ENCODE measurements at places on chromosomes 2 and 18.
A peak's percentile ranks its signal among the peaks of the same experiment; 100 is the strongest.

DNA sequence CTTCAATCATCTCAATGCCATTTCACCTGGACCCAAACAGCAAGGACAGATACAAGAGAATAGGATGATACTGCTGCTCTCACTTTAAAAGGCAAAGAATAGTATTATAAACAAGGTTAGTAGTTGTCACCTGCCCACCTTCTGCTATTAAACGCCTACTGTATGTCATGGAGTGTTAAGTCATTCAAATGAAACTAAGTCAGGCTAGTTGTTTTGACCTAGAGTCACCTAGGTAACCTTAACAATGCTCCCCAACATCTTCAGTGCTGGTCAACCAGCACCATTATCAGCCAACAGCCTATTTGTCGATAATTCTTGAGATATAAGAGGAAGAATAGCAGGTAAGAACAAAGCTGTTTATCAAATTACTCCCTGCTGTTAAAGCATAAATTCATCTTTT, 39.2 kb downstream of the TRIP12 start:
- no peak for DNase-seq

GRCh38 chr2:96663177-96663576, 20.6 kb downstream of the FER1L5 start:
- DNase-seq = no peak

DNA sequence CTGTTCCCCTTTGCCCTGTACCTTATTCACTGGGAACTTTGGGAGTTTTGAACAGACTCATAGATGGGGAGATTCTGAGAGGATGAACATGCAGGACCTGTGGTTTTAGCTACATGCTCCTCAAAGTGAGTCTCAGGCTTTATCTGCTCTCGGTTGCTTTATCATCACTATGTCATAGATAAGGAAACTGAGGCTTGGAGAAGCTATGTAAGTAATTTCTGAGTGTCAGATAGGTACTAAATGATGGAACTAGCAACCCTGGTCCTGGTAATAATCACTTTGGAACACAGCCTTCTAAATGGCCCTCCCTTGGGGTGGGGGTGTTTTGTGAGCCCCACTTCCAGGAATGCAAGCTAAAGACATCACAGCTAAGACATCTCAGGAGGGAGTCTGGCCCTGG, 186.2 kb upstream of the MEX3C start:
- no peak for DNase-seq

DNA sequence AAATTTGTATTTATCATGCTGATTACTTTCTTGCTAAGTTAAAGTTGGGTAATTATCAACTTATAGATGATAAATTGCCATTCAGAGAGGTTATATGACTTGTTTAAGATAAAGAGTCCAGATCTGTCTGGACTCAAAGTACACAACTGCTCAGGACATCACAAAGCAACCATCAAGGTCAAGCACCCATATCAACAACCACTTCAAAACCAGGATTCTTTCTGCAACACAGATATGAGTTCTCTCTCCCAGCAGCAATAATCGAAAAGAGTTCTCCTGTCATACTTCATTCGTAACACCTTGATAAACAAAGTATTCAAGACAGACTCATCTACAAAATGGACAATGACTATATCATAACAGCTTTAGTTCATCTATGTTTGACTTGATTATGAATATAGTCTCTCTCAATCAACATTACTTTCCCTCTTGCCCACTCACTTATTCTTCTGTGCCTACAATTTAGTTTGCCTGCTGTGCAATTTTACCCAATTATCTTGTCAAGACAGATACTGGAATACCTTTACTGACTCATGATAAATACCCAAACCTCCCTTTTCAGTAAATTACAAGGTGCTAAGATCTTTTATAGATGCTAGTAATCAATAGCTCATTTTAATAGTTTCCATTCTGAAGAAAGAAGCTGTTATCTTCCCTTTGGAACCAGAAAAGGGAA, 281.8 kb downstream of the NBAS start:
- DNase-seq = no peak

DNA sequence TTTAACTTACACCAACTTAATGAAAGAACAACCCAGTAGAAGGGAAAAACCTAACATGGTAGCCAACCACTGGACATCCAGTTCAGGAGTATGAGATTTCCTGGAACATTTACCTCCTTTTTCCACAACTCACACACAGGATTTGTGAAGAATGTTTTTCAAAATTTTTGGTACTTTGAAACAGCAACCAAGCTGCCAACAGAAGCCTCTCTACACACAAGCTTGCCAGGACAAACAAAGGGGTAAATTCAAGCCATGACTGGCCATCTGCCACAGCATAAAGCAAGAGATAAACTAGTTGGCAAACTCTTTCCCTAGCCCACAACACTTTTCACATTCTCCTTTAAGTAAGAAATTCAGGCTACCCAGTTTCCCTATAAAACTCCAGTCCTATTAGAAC, 21.4 kb downstream of the MGAT4A start:
- DNase-seq = no peak

- no peak for DNase-seq
Measured at GRCh38 chr2:240224676-240225075, 84.2 kb upstream of the OTOS start.

DNA sequence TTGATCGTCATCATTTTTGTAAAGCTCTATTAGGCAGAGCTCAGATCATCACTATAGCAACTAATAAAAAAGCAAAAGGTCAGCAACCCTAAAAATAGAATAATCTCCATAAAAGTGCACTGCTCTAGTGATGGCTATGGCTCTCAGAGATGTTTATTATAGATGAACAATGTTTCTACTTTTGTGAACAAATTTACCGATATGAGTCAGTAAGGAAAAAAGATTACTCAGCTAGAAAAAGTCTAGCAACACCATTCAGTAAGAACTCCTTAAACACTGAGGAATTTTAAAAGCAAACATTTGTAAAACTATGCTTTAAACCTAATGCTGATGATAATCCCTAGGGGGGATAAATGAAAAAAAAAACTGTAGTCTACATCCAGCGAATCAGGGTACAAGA, 69.6 kb downstream of the ACVR1C start:
- no peak for DNase-seq

DNA sequence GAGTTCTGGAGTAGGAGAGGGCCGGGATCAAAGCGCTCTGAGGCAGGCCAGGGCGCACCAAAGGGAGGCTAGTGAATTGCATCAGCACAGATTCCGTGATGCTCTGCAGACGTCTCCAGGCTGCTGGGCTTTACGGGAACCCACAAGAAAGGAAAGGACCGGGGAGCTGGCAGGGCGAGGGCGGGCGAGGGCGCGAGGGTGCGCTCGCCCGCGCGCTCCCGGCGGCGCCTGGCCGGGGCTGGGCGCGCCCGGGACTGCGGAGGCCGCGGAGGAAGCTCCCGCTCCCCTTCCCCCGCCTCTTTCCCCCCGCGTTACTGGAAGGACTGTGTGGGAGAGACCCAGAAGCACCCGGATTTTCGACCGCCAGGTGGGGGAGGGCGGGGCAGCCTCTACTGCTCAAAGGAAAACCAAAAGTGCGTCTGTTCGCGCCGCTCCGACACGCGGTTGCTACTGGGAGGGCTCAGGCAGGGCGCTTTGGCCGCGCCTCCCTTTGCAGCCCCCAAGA, 2.4 kb upstream of the FOSL2 start:
- DNase-seq = no peak

DNA sequence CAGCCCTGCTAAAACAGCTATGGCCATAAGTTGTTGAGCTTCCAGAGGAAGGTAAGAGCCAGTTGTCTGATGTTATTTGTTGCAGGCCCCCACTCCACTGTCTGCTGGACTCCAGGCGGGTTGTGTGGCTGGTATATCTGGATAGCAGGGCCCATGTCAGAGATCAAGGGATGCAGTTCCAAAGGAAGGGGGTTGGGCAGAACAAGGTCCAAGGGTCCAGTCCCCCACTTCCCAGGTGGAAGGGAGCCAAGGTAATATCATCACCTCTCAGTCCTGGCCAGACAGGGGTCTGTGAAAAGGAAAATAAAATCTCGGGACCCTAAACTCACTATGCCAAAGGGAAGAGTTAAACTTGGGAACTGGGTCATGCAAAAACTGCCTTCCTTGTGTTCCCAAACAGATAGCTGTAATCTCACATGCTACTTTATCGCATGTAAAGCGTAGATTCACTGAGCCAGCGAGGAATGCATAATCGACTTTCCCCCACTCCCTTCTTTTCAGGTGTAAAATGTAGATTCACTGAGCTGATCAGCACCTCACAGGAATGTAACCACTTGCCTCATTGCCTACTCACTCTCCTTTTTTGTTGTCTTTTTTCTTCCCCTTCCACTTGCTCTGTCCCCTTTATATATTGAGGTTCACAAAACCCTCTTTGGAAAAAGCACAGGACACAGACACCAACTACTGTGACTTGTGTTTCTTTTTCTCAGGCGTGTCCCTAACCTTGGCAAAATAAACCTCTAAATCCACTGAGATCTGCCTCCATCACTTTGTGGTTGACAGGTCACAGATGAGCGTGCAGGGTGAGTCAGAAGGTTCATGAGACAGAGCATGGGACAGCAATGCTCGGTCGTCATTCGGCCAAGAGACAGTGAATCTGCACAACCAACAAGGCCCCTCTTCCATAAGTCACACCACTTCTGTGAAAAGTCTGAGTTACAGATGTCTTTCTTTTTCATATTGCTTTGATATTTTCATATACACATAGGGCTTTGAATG, 255.3 kb upstream of the SIX2 start:
- DNase-seq = no peak

GRCh38 chr18:61980355-61980754, 87.5 kb upstream of the RNF152 start:
- DNase-seq = no peak

- DNase-seq = no peak
Measured at GRCh38 chr2:223383315-223383714, 218.8 kb downstream of the SCG2 start.

GRCh38 chr18:26656944-26657536, 108.7 kb upstream of the KCTD1 start:
- no peak for DNase-seq

GRCh38 chr2:8799004-8799403, 38.4 kb downstream of the KIDINS220 start:
- DNase-seq = no peak

GRCh38 chr2:174071321-174071720, 106.1 kb upstream of the SP3 start:
- DNase-seq = no peak

- DNase-seq = peak; percentile 36
Measured at GRCh38 chr2:96801786-96802595, 14.1 kb upstream of the CNNM3 start.

DNA sequence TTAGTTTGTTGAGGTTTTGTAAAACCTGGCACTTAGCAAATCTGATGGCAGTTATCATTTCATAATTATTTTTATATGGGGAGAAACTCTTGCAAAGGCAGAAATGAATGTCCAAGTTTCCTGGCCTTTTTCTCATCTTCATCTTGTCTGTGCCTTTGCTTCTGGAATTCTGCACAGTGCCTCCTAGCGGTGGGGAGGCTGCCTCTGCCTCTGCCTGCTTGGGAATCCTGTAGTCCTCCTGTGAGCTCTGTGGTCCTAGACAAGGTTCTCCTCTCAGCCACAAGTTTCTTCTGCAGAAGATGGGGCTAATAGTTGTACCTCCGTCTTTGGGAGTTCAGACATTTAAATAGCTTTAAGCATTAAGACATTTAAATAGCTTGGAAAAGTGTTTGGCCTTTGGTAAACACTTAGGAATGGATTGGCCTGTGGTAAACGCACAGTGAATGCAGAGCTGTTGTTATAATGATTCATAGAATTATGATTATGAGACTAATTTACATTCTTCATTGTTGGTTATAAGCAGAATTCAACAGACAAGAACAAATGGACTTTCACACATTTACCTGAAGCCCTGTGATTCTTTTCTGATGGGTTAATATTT, 101.2 kb downstream of the ZNF236 start:
- DNase-seq = no peak

- DNase-seq = no peak
Measured at GRCh38 chr2:24313744-24314632, 46.3 kb downstream of the ITSN2 start.

DNA sequence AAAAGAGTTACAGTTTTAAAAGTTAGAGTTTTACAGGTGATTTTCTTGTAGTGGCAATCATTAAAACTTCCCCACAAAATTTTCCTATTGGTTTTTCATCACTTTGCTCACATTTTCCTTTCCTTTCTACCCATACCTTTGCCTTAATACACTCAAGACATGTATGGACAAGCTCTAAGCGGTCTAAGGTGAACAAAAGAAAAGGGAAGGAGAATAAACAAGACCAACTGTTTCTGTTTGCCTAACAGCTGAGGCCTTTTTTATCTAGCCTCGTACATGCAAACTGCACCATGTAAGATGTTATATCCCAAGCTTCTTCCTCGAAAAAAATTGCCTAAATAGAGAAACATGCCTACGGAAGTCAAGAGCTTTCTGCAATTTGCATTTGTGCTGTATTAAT, 33.9 kb upstream of the TBC1D8 start:
- DNase-seq = no peak

DNA sequence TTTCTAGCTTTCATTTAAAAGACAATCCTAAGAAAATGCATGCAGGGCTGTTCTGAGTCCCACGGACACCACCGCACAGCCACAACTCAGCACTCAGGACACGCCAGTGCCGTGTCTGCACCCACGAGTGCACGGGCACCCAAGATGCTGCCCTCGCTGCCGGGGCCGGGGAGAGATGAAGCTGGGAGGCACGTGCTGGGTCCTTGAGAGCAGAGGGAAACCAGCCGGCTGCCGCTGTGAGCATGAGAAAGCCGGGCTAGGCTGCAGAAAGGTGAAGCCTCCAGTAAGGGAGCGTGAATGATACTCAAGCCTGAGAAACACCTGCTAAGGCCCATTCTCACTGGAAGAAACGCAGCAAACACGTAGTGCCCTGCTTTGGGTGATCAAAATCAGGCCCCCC, 4.8 kb downstream of the COPS9 start:
- no peak for DNase-seq

GRCh38 chr18:59799383-59800015, 100.3 kb upstream of the PMAIP1 start:
- DNase-seq = no peak

DNA sequence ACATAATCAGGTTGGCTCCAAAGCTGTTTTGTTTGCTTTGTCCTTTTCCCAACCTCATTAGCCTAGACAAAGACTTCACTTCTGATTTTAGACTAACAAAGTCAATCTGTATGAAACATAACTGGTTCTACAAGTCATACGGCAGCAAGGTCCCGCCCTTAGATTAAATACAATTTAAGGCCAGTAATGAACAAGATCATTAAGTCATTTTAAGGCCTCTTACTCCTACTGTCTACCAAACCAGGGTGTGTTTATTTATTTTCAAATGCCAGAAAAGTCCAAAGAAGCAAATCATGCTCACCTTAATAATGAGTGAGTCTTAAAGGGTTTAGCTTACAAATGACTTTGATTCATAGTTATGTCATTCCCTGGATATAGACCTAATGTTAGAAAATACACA, 148.4 kb upstream of the ACVR2A start:
- no peak for DNase-seq

- no peak for DNase-seq
Measured at GRCh38 chr18:41052625-41053024, 902.4 kb upstream of the PIK3C3 start.

DNA sequence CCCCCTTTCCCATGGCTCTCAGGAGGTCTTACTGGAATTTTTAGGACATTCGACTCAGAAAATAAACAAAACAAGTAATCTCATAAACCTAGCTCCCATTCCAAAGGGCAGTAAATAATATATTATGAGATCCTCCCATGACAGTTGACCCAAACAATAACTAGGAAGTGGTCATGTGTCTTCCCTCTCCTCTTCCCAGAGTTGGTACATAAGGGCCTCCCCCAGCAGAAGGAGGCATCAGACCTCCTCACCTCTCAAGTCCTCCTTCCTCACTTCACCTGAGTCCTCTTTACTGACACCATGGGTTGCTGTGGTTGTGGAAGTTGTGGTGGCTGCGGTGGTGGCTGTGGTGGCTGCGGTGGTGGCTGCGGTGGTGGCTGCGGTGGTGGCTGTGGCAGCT, at the start of gene SCYGR7:
Gene SCYGR7, plus strand, starts transcription at position 301 of the 400 bp plus-strand sequence. Its CDS starts 0 bp downstream, at position 301.
- DNase-seq = no peak

GRCh38 chr2:176067589-176068418, 16.0 kb downstream of the EVX2 start:
- no peak for DNase-seq
